Effector CD8-positive, alpha-beta T cell (primary cell): ENCODE measurements at places on chromosomes 3 and 15.
A peak's percentile ranks its signal among the peaks of the same experiment; 100 is the strongest.

- no peak for DNase-seq
Observed at GRCh38 chr3:53375019-53375418, 27.7 kb upstream of the DCP1A start.

DNA sequence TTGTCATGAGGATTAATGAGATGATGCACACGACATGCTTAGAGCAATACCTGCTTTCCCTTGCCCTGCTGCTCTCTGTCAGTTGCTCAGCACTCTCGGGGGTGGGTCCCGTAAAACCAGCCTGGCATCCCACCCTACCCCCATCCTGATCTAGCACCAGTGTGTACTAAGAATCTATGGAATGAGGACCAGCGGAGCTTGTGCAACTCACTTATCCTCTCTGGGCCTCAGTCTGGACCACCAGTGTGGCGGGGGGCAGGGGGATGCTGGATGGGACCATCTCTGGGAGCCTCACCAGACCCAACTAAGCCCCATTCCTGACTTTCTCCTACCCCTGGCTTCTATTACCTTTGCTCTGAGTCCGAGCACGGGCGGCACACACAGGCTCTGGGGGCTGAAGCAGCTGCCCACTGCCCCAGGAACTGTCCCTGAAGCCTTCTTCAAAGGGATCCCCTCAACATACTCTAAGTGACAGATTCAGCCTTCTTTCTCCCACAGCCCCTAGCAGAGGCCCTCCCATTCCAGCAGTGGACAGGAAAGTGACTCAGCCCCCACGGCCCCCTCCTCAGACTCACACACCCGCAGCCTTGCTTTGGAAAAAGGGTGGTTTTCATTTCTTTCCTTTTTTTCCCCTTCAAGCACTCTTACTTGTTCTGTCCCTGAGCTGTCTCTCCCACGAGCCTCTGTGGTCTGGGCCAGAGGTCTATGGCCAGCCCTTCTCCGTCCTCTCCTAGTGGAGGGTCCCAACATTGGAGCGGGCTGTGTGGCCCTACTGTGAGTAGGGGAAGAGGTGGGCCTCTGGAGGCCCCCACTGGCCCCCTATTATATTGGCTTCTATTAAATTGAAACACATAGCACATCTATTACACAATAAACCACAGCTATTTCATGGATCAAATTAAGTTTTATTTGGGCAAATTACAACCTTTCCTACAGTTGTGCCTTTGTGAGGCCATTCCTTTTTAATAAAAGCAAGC lies 100.3 kb downstream of the SMAD6 start:
- no peak for DNase-seq

GRCh38 chr3:38782148-38782547 lies 33.9 kb downstream of the SCN10A start:
- DNase-seq = no peak

DNA sequence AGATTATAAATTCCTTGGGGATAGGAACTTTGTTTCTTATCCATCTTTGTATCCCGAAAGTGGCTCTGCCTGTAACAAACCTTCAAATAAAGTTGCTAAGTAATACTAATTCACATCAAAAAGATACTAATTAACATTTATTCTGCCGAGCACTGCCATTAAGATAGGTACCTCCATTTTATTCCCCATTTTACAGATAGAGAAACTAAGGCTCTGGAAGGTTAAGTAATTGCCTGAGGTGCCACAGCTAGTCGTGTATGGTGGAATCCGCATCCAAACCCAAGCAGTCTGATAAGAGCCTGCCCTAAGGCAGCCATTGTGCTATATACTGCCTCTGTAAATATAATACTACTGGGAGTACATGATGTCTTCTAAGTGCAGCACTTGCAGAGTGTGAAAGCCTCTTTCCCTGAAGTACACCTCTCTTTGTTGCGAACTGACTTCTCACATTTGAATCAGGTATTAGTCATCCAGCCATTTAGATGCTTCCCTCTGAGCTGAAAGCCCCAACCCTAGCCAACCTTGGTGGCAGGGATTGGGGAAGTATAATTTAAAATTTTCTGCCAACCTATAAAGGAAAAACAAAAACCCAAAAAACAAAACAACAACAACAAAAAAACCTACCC lies 78.5 kb upstream of the CHD2 start:
- DNase-seq = no peak

GRCh38 chr15:51104512-51104911 lies 9.8 kb upstream of the TNFAIP8L3 start:
- DNase-seq = no peak

- no peak for DNase-seq
Observed at GRCh38 chr3:65979162-65979561, 59.6 kb downstream of the MAGI1 start.

- peak; percentile 14 for DNase-seq
Observed at GRCh38 chr15:63599401-63600000, 2.3 kb downstream of the FBXL22 start.

DNA sequence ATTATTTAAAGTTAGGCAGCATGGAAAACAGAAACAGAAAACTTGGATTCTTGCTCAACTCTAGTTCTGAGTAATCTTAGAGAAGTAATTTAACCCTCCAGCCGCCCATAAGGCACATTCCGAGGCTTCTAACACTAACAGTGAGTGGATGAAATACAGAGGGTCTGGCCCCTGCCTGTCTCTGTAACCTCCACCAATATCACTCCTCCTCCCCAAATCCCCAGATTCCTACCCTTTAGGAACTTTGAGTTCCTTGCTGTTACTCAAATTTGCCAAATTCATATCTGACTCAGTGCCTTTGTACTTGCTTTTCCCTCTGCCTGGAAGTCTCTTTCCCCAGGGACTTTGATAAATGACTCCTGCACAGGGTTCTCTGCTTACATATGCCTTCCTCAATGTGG lies 112.5 kb upstream of the TGFBR2 start:
- no peak for DNase-seq

DNA sequence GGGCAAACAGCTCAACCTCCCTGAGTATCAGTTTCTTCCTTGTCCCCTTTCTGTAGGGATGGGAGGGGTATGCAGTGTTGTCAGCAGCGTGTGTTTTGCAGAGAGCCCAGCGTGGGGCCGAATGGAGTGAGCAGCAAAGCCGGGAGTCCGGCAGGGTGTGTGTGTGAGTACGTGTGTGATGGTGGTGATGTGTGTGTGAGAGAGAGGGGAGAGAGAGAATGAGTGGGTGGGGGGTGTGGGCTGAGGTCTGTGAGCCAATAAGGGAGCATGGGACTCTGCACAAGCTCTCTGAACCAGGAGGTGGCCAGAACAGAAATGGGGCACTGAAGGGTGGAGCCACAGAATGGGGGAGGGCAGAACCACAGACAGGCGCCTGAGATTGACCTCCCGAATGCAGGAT lies 43.8 kb downstream of the IFT122 start:
- no peak for DNase-seq

- DNase-seq = no peak
Observed at GRCh38 chr3:57856675-57857074, 100.6 kb downstream of the SLMAP start.

- DNase-seq = no peak
Observed at GRCh38 chr3:179336345-179336929, 11.1 kb upstream of the MFN1 start.

- DNase-seq = no peak
Observed at GRCh38 chr3:167978486-167978885, 117.2 kb downstream of the GOLIM4 start.

GRCh38 chr3:144394032-144394431 lies 422.4 kb downstream of the DIPK2A start:
- DNase-seq = no peak

GRCh38 chr3:15375461-15376000 lies 43.1 kb upstream of the SH3BP5 start:
- DNase-seq = no peak

DNA sequence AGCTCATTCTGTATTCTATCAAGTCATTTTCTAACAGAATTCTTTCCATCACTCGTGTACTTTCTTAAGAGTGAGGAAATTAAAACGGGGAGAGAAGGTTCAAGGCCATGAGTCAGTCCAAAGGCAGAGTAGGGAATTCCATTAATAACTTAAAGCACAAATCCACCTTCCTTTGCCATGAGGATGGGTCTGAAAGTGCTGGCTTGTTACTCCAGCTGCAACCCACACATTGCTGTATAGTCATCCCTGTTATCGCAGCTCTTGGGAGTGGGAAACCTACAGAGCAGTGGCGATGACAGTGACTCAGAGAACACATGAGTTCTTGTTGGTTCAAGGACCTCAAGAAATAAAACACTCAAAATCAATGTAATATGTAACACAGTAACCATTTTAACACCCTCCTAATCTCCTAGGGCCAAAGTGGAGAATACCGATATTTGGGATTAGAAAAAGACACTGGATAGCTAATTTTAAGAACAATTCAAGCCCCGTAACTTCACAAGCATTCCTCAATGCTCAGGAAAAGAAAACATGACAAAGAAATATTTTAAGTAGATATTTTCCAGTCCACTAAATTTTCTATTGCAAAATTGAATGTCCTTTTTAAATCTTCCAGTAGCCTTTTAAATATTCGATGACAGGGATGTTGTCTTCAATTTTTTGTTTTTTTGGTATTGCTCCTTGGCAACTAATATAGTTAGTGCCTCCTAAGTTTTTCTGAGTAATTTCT lies 179.9 kb upstream of the THBS1 start:
- no peak for DNase-seq

- no peak for DNase-seq
Observed at GRCh38 chr3:148600902-148601765, 96.6 kb upstream of the AGTR1 start.

- no peak for DNase-seq
Observed at GRCh38 chr3:9747267-9747666, 2.5 kb upstream of the OGG1 start.

DNA sequence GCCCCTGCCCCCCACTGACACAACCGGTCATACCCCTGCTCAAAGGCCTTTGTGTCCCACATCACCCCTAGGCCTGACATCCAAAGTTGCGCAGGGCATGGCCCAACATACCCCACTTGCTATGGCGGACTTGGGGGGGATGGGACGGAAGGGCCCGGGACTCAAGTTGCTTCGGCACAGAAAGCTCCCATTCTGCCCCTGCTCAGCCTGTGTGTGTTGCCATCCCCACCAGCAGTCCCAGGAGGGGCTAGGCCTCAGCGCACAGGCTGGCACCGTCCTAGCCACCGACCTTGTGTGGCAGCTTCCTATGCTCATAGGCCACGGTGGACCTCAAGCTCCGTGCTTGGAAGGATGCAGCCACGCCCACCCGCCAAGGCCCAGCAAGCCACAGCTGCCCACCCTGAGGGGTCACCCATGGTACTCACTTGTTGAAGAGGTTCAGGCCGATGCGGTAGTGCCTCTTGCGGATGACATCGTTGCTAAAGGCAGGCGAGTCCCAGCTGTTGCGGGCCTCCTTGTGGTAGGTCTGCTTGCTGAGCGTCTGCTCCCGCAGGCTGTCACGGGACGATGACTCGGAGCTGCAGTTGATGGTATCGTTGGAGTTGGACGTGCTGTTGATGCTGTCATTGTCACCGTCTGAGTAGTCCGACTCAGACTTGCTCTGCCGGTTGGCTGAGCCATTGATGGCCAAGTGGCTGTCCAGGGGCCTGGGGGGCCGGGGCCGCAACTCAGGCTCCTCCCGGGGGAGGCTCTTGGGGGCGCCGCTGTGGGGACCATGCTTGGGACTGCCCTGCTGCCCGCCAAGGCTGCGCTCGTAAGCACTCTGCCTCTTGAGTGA lies 93.9 kb upstream of the RPL32 start:
- no peak for DNase-seq

DNA sequence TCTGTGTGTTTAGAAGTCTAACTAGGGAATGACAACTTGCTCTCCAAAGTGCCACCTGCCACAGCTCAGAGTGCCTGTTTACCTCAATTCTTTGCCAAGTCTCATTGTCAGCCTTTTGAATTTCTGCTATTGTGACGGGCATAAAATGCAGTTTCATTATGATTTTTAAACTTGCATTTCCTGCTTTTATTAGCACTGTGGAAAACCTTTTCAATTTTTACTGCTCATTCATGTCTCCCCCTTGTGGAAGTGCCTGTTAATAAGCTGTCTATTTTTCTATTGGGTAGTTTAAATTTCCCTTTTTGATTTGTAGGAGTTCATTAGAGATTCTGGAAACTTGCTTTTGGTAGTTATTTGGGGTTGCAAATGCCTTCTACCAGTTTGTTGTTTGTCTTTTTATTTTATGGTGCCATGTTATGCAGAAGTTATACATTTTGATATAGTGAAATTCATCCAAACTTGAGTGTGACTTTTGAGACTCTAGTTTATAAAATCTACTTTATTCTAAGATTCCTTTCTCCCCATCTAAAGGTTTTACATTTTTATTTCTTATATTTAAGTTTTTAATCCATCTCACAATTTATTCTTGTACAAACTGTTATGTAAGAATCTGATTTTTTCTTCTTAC lies 53.9 kb upstream of the FRMD4B start:
- no peak for DNase-seq

- DNase-seq = no peak
Observed at GRCh38 chr15:95512906-95513305, 817.6 kb upstream of the NR2F2 start.
